ENCODE measurements at places on chromosomes 6 and 20. TPM values are rescaled to one million over a fixed set of nuclear protein-coding genes. Genes with fewer than 3 reads are reported as not detected.

Gene TBX18
- total RNA-seq: 35.1 TPM

Gene PPP1R18
- total RNA-seq: 76.8 TPM

DNA sequence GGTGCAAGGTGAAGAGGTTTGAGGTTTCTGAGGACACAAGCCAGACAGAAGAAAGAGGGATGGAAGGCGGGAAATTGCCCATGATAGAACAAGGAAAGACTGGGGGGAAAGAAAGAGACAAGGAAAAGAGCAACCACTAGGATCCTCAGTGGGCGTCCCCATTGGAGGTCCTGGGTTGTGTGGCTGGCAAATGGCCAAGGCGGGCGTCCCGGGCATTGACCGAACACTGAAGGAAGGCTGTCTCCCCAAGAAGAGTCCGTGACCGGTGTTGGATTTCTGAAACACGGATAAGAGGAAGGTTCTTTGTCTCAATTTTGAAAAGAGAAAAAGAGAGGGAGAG, 746.6 kb upstream of the ADGRB3 start:
- no peak for DNase-seq
- H3K27ac ChIP-seq: no peak overlapping the region
- no peak overlapping the region for H3K4me3 ChIP-seq
- H3K4me1 ChIP-seq: no peaks in the 10 kb centered on the region
- H3K36me3 ChIP-seq: no peaks in the 10 kb centered on the region

DNA sequence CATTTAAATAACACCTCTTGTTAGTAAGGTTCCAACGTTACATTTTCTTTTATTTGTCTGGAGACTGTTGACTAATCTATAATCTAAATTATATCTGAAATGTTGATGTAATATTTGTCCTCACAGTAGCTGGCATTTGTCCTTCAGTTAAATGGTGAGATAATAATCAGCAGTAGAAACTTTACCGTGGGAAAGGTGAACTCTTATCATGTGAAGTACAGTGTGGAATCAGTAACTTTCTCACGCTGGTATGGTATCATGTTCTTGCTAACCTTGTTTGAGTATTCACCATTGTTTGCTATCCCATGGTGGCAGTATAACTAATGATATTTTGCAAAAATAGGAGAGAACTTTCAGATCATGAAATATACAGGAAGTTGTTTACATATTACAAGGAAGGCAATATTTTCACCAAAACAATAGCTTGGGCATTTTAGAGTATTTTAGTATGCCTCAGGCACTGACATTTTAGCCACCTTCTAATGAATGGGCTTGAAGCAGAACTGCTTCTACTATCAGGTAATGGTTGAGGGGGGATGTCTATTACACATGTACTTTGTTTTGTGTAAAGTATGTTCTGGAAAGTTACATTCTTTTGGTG, 4.8 kb downstream of the GMNN start:
- no peak for DNase-seq
- H3K36me3 ChIP-seq: peaks cover 87% of the 10 kb centered on the region
- no peaks in the 10 kb centered on the region for H3K27me3 ChIP-seq
- H3K27ac ChIP-seq: no peak overlapping the region
- H3K4me1 ChIP-seq: peaks cover 15% of the 10 kb centered on the region
- H3K4me3 ChIP-seq: no peak overlapping the region

DNA sequence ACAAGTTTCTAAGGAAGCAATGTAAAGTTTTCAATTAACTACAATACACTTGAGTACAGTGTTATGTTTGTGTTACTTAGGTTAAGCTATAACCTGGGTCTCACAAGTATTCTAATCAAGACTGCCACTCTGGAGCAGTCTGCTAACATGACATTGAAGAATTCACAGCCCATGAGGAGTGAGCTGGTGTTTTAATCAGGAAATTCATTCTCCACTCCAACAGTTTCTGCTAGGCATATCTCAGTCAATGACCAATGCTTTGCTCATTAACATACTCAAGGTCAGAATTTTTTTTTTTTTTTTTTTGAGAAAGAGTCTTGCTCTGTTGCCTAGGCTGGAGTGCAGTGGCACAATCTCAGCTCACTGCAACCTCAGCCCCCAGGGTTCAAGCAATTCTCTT, 59.6 kb upstream of the SAMHD1 start:
- no peak overlapping the region for H3K4me3 ChIP-seq
- no peak overlapping the region for H3K27ac ChIP-seq
- H3K36me3 ChIP-seq: peaks cover 14% of the 10 kb centered on the region
- no peaks in the 10 kb centered on the region for H3K27me3 ChIP-seq
- DNase-seq: no peak

GRCh38 chr20:25860531-25861150, 164.0 kb upstream of the ZNF337 start:
- no peak for DNase-seq
- no peak overlapping the region for H3K4me3 ChIP-seq
- H3K36me3 ChIP-seq: no peaks in the 10 kb centered on the region
- H3K27ac ChIP-seq: no peak overlapping the region
- H3K27me3 ChIP-seq: 0 out of 2 replicates have a peak, but pooled peaks cover 5% of the 10 kb centered on the region

GRCh38 chr20:1001911-1002681, at the start of gene RSPO4:
TSS of gene RSPO4 (minus strand) at chr20:1002311. CDS start at chr20:1002164, 147 bp downstream.
- DNase-seq: no peak
- H3K27ac ChIP-seq: no peak within 1 kb of the TSS
- no peaks in the 10 kb centered on the region for H3K36me3 ChIP-seq

DNA sequence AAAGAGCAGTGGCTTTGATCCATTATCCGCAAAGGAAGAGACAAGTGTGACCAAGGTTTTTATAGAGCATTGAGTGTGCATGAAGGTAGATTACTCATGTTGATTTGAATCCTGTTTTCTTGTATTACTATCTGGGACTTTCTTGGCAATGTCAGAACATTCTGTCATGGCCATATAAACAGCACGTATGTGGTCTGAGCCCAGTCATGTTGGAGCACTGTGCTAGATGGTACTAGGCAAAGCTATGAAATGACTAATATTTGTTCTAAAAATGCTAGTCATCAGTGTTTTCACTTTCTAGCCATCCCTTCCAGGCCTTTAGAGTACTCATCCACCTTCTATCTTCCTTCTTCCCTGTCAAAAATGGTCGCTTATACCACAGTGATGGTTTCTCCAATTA, 278.6 kb upstream of the FLRT3 start:
- H3K27me3 ChIP-seq: no peaks in the 10 kb centered on the region
- no peak overlapping the region for H3K4me3 ChIP-seq
- no peaks in the 10 kb centered on the region for H3K36me3 ChIP-seq
- H3K27ac ChIP-seq: no peak overlapping the region

GRCh38 chr6:12813321-12813720, 96.8 kb downstream of the PHACTR1 start:
- H3K27ac ChIP-seq: no peak overlapping the region
- no peak for DNase-seq
- H3K36me3 ChIP-seq: no peaks in the 10 kb centered on the region
- H3K4me3 ChIP-seq: no peak overlapping the region
- H3K4me1 ChIP-seq: no peaks in the 10 kb centered on the region

GRCh38 chr6:164905311-164905710, 404.1 kb downstream of the C6orf118 start:
- no peak overlapping the region for H3K27ac ChIP-seq
- no peak for DNase-seq
- H3K4me3 ChIP-seq: no peak overlapping the region
- H3K36me3 ChIP-seq: no peaks in the 10 kb centered on the region

- no peaks in the 10 kb centered on the region for H3K27me3 ChIP-seq
- H3K27ac ChIP-seq: peak overlapping the region; percentile 17
- H3K4me3 ChIP-seq: no peak overlapping the region
- peaks cover 47% of the 10 kb centered on the region for H3K4me1 ChIP-seq
- H3K36me3 ChIP-seq: no peaks in the 10 kb centered on the region
These were observed 144.3 kb upstream of the TENT5A start for GRCh38 chr6:81896525-81897503.

- no peak overlapping the region for H3K4me3 ChIP-seq
- no peak for DNase-seq
- peaks cover 62% of the 10 kb centered on the region for H3K4me1 ChIP-seq
- H3K36me3 ChIP-seq: peaks cover 16% of the 10 kb centered on the region
- no peak overlapping the region for H3K27ac ChIP-seq
These were observed 23.0 kb downstream of the ELOVL5 start for GRCh38 chr6:53325785-53326184.

GRCh38 chr20:62473717-62474603, 1.8 kb downstream of the GATA5 start:
- DNase-seq: no peak
- H3K27me3 ChIP-seq: peaks cover 91% of the 10 kb centered on the region
- no peak overlapping the region for H3K27ac ChIP-seq

DNA sequence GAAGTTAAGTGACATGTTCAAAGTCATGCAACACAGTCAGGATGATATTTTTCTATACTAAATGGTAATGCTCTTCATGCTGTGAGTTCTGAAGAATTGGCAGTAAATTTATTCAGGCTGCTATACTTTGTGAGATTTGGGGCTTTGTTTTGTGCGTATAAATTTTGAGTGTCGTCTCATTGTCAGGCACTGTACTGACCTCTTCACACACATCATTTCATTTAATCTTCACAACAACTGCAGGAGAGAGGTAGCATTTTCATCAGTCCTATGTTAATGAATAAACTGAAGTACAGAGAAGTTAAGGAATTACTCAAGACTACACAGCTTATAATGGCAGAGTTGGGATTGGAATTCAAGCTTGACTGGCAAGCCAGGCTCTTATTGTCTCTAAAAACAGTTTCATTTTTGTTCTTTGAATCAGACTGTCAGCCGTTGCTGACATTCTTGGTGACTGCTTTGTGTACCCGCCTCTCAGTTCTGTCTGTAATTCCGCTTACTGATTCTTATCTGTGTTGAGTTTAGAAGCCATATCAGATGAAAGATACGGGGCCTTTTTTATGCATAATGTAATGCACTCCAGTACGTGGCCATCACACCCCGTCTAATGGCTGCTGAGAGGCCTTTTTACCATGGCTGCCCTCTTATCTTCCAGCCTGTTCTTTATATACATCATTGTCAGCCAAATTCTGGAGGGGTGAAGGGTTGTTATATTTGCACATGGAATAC, 274.9 kb downstream of the UTRN start:
- H3K27ac ChIP-seq: peak overlapping the region; percentile 65
- H3K4me3 ChIP-seq: no peak overlapping the region
- peak; percentile 56 for DNase-seq
- H3K27me3 ChIP-seq: no peaks in the 10 kb centered on the region
- H3K36me3 ChIP-seq: peaks cover 40% of the 10 kb centered on the region

DNA sequence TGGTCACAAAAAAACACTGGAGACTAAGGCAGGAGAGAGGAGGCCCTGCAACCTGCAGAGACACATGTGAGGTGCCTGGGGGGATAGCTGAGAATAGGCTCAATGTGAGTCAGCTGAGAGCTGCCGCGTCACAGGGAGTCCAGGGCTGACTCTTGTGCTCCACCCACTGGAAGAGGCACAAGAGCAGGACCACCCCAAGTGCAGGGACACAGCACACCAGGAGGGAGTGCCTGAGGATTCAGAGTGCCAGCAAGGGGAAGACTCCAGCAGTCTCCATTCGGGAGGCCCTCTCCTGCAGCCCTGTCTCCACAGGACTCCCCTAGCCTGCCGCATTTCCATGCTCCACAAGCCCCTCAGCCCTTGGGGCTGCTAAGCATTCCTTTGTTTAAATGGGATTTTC, 105.5 kb downstream of the HUS1B start:
- peaks cover 73% of the 10 kb centered on the region for H3K36me3 ChIP-seq
- peaks cover 7% of the 10 kb centered on the region for H3K4me1 ChIP-seq
- no peak overlapping the region for H3K4me3 ChIP-seq
- no peaks in the 10 kb centered on the region for H3K27me3 ChIP-seq

DNA sequence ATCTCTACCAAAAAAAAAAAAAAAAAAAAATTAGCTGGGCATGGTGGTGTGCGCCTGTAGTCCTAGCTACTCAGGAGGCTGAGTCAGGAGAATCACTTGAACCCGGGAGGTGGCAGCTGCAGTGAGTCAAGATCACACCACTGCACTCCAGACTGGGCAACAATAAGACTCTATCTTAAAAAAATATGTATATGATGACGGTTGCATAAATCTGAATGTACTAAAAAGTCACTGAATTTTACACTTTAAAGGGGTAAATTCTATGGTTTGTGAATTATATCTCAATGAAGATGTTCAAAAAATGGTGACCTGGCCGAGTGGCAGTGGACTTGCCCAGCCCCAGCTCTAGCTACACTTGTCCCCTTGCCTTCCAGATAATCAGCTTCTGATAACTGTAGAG, 10.4 kb upstream of the ABCC10 start:
- no peak overlapping the region for H3K4me3 ChIP-seq
- H3K4me1 ChIP-seq: no peaks in the 10 kb centered on the region
- H3K27me3 ChIP-seq: 0 out of 2 replicates have a peak, but pooled peaks cover 3% of the 10 kb centered on the region

- no peak for DNase-seq
- peaks cover 15% of the 10 kb centered on the region for H3K4me1 ChIP-seq
- peaks cover 12% of the 10 kb centered on the region for H3K36me3 ChIP-seq
- no peaks in the 10 kb centered on the region for H3K27me3 ChIP-seq
- no peak overlapping the region for H3K27ac ChIP-seq
- no peak overlapping the region for H3K4me3 ChIP-seq
These were observed 107.7 kb upstream of the TMEM181 start for GRCh38 chr6:158452191-158452590.

GRCh38 chr6:31906122-31906521, 4.2 kb upstream of the ZBTB12 start:
- H3K4me1 ChIP-seq: peaks cover 45% of the 10 kb centered on the region
- H3K36me3 ChIP-seq: peaks cover 2% of the 10 kb centered on the region
- DNase-seq: no peak
- no peak overlapping the region for H3K27ac ChIP-seq

DNA sequence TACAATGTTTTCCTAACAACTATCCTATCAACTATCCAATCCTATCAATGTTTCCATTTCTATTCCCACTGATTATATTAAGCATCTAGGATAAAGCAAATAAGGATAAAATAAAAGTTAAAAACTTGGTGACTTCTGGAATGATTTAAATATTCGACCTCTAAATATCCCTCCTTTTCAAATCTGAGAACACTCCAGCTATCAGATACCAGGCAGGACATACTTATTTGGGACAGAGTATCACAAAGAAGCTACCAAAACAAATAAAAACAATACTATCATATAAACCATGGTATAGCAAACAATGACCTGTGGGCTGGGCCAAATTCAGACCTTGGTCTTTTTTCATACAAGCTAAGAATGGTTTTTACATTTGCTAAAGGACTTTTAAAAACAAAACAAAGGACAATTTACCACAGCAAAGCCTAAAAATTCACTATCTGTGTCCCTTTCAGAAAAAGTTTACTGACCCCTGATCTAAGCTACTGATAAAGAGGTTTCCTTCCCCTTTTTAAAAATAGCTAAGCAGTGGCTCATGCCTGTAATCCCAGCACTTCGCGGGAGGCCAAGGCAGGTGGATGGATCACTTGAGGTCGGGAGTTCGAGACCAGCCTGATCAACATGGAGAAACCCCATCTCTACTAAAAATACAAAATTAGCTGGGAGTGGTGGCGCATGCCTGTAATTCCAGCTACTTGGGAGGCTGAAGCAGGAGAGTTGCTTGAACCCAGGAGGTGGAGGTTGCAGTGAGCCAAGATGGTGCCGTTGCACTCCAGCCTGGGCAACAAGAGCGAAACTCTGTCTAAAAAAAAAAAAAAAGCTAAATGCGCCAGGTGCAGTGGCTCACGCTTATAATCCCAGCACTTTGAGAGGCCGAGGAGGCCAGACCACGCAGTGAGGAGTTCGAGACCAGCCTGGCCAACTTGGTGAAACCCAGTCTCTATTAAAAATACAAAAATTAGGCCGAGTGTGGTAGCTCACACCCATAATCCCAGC, 6.0 kb downstream of the NUP153 start:
- peaks cover 16% of the 10 kb centered on the region for H3K36me3 ChIP-seq
- no peaks in the 10 kb centered on the region for H3K27me3 ChIP-seq
- peaks cover 29% of the 10 kb centered on the region for H3K4me1 ChIP-seq
- no peak overlapping the region for H3K27ac ChIP-seq
- no peak overlapping the region for H3K4me3 ChIP-seq

- H3K4me1 ChIP-seq: no peaks in the 10 kb centered on the region
- H3K27me3 ChIP-seq: 0 out of 2 replicates have a peak, but pooled peaks cover 4% of the 10 kb centered on the region
- H3K27ac ChIP-seq: no peak overlapping the region
- no peak overlapping the region for H3K4me3 ChIP-seq
- no peaks in the 10 kb centered on the region for H3K36me3 ChIP-seq
These were observed 189.3 kb upstream of the ARG1 start for GRCh38 chr6:131383421-131384411.

Measured in SJSA1 (cell line).